Hematopoietic multipotent progenitor cell treated with erythropoietin and hydrocortisone succinate and interleukin-3 and kit ligand, for 6 days (in vitro differentiated cells): ENCODE measurements at places on chromosomes 3 and 15.

DNA sequence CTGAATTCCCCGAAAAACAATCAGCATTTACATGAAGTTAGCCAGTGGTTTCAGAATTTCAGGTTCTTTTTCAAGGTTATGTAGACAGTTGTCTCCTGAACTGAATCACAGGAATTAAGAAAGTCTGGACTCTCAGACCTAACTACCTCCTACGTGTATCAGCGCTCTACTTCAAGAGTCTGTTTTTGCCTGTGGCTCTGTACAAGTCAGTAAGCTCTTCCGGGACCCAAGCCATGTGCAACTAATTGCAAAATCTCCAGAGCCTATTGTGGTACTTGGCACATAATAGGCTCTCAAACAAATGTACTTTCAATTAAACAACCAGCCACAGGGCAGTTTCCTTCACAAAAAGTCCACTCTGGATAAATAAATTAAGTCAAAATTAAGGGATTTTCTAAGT lies 414.2 kb downstream of the PDCD6IP start:
- DNase-seq = no peak

GRCh38 chr3:129282727-129283327 lies 4.2 kb downstream of the HMCES start:
- no peak for DNase-seq

- no peak for DNase-seq
Observed at GRCh38 chr3:5690490-5690889, 503.0 kb downstream of the EDEM1 start.

- DNase-seq = no peak
Observed at GRCh38 chr3:15403495-15403894, 23.8 kb downstream of the METTL6 start.

GRCh38 chr15:67176195-67176971 lies 78.1 kb downstream of the AAGAB start:
- DNase-seq = no peak

DNA sequence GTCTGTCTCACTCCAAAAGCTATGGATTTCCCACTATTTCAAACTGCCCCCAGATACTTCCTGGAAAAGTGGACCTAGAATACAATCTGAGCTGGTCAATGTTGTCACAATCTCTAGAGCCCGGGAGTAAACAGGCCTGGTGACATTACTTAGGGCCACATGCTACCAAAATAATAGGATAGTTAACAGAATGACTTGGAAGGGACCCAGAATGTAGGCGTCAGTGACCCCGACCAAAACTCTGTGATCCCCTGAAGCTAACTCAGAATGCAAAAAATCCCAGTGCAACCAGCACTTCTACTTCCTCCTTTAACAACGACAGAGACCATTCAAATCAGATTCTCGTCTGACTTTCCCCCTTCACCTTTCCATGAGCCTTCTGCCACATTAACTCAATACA lies 51.5 kb upstream of the CDV3 start:
- no peak for DNase-seq

GRCh38 chr15:43881245-43881644 lies 54.4 kb downstream of the WDR76 start:
- DNase-seq = no peak

- DNase-seq = peak; percentile 90
Observed at GRCh38 chr3:9912294-9912935, 4.5 kb upstream of the IL17RC start.

GRCh38 chr3:15535732-15536131 lies 14.2 kb upstream of the COLQ start:
- DNase-seq = no peak

GRCh38 chr3:107767897-107768605 lies 245.3 kb downstream of the BBX start:
- DNase-seq = peak; percentile 20

- DNase-seq = no peak
Observed at GRCh38 chr15:69417581-69417980, 3.4 kb downstream of the KIF23 start.

- no peak for DNase-seq
Observed at GRCh38 chr15:40242213-40242599, 3.3 kb downstream of the PAK6 start.

DNA sequence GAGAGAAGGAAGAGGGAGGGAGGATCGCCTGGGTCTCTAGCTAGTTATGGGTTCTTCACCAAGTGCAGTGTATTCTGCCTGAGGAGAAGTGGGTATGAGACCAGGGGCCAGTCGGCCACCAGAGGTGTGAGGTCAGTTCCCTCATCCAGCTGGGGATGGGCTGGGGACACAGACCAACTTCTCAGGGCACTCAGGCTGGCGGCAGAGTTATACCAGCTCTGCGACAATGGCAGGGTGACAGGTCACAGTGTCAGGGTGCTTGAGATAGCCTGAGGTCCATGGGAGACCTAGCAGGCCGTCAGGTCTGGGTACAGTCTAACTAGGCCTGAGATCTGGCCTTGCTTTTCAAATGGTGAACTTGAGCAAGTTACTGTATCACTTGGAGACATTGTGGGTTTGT lies 31.4 kb upstream of the PLXNA1 start:
- DNase-seq = no peak

DNA sequence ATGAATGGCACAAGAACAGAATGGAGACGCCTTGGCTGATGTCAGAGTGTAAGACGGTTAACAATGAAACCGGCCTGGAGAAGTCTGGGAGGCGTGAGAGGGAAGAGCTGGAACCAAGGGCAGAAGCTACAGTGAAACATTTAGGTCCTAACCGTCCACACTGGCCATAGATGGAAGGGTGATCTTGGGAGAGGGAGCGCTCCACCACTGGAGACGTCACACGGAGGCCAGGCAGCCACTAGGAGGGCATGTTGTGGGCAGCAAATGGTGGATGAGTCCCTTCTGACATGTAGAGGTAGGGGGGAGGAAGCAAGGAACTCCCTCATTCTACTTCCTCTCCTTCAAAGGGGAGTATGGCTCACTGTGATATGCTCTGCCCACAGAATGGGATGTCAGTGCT lies 23.8 kb downstream of the FEM1B start:
- DNase-seq = peak; percentile 14

DNA sequence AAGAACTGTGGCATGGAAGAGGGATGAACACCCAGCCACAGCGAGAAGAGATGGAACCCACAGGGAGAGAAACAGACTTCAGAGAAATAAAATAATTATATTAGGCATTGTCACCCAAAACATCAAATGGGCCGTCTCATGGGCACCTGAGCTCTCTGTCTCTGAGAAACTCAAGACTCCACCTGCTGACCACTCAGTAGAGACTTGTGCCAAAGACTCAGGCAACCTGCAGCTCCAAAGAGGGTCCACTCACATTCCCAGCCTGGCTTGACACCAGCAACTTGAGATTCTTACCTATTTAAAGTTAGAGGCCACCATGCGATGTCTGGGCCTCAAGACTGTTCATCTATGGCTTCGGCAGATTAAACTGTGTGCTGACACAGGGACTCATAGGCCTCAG lies 12.0 kb downstream of the SEMA5B start:
- no peak for DNase-seq

- DNase-seq = no peak
Observed at GRCh38 chr3:69200384-69201068, 78.1 kb upstream of the LMOD3 start.

DNA sequence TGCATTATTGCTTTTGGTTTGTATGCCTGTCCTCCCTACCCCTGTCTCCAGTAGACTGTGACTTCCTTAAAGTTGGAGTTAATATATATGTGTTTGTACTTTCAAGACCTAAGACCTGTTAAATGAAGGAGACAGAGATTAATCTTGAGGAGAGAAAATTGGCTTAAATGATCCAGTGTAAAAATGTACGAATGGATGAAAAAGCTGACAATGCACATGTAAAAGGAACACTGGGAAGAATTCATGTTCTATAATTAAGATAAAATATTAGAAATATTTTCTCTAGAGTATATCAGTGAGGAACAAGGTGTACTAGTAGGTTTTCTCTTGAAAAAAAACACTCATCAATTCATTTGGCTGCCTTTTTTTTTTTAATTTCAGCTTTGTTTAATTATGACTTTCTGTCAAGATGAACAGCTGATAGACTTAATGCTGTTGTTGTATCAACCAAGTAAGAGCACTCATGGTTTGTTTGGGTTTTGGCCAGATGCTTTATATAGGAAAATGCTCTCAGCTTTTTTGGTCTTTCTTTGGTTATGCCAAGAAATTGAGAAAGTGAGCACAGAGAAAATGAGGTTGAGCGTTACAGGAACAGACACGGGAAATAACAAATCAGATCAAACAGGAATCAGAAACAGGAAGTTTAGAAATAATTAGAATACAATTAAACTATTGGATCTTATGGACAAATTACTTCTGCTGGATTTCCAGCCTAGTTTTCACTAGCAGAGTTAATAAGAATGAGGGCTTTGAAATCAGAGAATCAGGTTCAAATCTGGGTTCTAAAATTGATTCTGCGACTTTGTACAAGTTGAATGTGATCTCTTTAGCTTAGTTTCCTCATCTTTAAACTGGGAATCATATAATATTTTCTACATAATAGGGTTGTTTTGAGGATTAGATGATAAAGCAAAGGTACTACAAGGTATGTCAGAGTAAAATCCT lies 38.3 kb upstream of the AADAC start:
- DNase-seq = no peak

- no peak for DNase-seq
Observed at GRCh38 chr3:177058648-177059047, 138.6 kb downstream of the TBL1XR1 start.

GRCh38 chr3:143163562-143164100 lies 44.1 kb downstream of the CHST2 start:
- peak; percentile 54 for DNase-seq

DNA sequence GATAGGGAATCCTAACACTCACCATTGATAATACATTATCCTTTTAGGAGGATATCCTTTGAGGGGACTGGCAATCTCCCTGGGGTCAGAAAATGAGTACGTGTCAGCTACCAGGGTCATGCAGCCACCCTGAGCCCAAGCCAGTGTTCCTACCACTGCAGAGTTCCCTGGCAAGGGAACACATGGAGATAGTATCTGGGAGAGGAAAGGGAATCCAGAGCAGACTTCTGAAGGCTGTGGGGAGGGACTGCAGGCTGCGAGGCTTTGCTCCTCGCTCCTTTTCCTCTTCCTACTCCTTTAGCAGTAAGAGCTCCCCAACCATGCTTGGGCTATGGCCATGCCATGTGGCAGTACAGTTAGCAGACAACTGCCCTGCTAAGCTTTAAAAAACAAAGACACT lies 62.9 kb upstream of the TJP1 start:
- no peak for DNase-seq

DNA sequence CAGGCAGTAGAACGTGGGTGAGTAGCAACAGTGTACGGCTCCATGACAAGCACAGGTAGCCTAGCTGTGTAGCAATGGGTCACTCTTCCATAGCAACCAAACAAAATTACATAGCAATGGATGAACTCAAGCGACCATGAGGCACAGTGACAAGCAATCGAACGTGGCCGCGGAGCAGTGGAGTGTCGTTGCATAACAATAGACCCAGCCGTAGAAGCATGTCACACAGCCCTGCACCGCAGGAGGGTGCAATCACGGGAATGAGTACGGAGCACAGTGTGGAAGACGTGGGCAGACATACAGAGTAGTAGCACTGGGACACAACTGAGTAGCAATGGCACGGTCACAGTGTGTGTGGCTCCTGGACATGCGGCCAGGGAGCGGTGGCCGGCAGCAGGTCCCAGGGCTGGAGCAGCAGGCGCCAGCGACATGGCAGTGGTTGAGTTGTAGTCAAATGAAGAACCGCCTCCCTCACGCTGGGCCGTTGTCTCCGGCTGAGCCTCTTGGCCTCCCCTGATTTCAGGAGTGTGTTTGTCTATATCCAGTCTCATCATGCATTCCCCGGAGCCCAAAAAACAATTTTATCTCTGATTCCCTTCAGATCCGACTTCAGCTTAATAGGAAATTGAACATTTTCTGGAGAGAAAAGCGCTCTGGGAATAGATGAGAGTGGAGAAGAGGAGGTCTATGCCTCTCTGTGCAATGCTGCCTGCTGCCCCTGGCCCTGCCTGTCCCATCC lies 64.1 kb downstream of the CCDC33 start:
- no peak for DNase-seq

DNA sequence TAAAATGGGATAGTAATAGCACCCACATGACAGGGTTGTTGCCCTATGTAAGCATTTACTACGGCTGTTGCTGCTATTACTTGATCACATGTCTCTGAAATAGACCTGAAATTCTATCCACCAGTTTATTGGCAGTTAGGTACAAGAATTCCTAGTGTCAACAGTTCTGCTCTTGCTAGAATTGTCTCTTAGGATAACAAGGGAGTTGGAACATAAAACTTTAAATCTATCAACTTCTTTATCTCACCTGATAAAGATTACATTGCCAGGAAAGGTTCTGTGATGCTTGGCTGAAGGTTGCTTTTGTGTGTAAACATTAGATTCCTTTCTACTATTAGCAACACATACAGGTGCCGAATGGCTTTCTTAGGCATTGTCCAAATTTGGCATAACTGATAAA lies 38.7 kb downstream of the ATP13A4 start:
- no peak for DNase-seq

DNA sequence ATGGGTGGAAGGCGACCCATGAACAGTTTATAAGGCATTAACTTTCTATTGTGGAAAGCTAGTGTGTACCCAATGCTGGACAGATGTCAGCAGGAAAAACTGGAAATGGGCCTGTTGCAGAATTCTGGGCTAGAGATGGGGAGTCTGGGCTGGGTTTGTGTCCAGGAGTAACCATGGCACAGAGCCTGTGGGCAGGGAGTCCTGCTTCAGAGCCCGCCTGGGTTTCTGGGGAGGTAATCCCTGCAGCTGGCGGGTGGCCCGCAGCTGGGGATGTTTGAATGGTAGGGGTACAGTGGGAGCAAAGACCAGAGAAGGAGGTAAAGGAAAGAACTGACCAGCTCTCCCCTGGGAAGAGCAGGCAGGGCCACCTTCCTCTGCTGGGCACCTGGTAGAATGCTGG lies 25.7 kb downstream of the ACAA1 start:
- no peak for DNase-seq

DNA sequence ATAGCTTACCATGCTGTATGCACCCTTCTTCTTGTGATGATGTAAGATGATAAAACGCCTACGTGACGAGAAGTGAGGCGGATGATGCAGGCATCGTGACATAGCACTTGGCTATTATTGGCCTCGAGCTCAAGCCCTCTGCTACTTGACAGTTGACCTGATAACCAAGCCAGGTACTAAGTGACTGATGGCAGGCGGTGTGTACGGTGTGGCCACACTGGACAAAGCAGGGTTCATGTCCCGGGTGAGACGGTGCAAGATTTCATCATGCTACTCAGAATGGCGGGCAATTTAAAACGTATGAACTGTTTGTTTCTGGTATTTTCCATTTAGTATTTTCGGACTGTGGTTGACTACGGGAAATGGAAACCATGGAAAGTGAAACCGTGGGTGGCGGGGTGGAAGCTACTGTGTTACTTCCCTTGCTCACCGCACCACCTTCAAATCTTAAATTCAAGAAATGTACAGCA lies 57.7 kb downstream of the SLC12A8 start:
- no peak for DNase-seq

GRCh38 chr3:195209083-195209846 lies 61.7 kb downstream of the XXYLT1 start:
- DNase-seq = no peak

- peak; percentile 42 for DNase-seq
Observed at GRCh38 chr3:122030381-122031122, 8.5 kb upstream of the ILDR1 start.

GRCh38 chr15:77470235-77470634 lies 49.5 kb downstream of the HMG20A start:
- DNase-seq = no peak
